ENCODE measurements at places on chromosomes 2 and 18. TPM values are rescaled to one million over a fixed set of nuclear protein-coding genes. Genes with fewer than 3 reads are reported as not detected.

Gene OTOF
- not detected for total RNA-seq

Gene CPO
- total RNA-seq = 0.35 TPM

Gene SP5
- 0.18 TPM for total RNA-seq

Gene LYG2
- not detected for total RNA-seq

Gene HOXD12
- total RNA-seq = not detected

Gene TANC1
- total RNA-seq = 69.3 TPM

Gene G6PC2
- total RNA-seq = not detected

DNA sequence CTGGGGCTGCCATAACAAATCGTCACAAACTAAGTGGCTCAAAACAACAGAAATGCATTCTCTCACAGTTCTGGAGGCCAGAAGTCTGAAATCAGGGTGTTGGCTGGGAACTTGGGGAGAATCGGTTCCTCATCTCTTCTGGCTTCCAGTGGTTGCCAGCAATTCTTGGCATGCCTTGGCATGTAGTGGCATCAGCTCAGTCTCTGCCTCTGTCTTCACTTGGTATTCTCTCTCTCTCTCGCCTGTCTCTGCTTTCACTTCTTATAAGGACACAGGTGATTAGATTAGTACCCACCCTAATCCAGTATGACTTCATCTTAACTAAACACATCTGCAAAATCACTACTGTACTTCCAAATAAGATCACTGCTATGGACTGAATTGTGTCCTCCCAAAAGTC, 695.4 kb upstream of the ID2 start:
- no peaks in the 10 kb centered on the region for H3K4me1 ChIP-seq
- no peak for DNase-seq
- no peaks in the 10 kb centered on the region for H3K27me3 ChIP-seq
- no peak overlapping the region for H3K27ac ChIP-seq
- H3K36me3 ChIP-seq = no peaks in the 10 kb centered on the region
- H3K4me3 ChIP-seq = no peak overlapping the region

DNA sequence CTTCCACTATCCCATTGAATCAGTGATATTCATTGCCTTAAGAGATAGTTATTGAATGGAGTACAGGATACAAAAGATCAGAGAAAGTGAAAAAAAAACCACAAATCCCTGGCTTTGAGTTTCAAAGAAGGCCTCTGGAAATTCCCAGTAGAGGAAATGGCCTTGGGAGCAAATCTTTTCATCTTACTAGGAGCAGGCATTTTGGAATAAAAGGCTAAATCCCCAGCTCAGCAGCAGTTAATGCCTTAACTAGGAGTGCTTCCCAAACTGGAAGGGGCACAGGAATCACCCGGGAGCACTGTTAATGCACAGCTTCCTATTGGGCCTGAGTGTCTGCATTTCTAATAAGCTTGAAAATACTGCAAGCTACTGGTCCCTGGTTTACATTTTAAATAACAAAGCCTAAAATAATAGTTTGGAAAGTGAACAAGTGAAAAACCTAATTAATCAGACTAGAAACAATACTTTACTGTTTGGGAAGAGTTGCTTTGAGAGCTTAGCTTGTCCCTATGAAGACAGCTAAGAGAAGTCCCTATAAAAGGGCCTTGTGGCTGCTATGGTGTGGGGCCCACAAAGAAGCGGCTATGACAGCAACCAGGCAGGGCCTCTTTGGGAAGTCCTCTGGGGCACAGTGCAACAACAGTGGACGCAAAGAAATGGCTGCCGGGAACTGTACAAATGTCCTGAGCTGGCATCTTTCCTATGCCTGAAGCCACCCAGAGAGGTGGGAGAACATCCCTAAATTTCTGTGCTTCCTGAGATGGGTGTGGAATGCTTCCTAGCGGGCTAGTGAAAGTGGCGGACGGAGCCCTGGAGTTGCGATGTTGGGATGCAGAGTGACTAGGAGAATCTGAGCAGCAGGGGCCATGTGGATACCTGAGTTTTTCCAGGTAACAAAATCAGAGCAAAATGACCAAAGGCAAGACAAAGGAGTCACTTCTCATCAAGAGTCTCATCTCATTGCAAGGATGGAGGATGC, 117.1 kb upstream of the KLHL14 start:
- no peaks in the 10 kb centered on the region for H3K36me3 ChIP-seq
- no peak overlapping the region for H3K27ac ChIP-seq
- H3K4me3 ChIP-seq = no peak overlapping the region
- DNase-seq = no peak

GRCh38 chr2:75833386-75833785, 122.7 kb upstream of the GCFC2 start:
- no peak overlapping the region for H3K27ac ChIP-seq
- peaks cover 9% of the 10 kb centered on the region for H3K27me3 ChIP-seq
- no peaks in the 10 kb centered on the region for H3K4me1 ChIP-seq
- DNase-seq = no peak
- no peak overlapping the region for H3K4me3 ChIP-seq

- no peak overlapping the region for H3K4me3 ChIP-seq
- no peak overlapping the region for H3K27ac ChIP-seq
- no peaks in the 10 kb centered on the region for H3K4me1 ChIP-seq
- no peaks in the 10 kb centered on the region for H3K36me3 ChIP-seq
- DNase-seq = no peak
Measured at GRCh38 chr2:17849275-17849674, 29.2 kb upstream of the KCNS3 start.

- H3K36me3 ChIP-seq = no peaks in the 10 kb centered on the region
- H3K27me3 ChIP-seq = no peaks in the 10 kb centered on the region
- H3K27ac ChIP-seq = peak overlapping the region; percentile 83
- H3K4me1 ChIP-seq = peaks cover 28% of the 10 kb centered on the region
Measured at GRCh38 chr2:209525834-209526281, 102.0 kb downstream of the MAP2 start.

- no peaks in the 10 kb centered on the region for H3K4me1 ChIP-seq
- H3K4me3 ChIP-seq = no peak overlapping the region
- H3K27me3 ChIP-seq = no peaks in the 10 kb centered on the region
- no peaks in the 10 kb centered on the region for H3K36me3 ChIP-seq
- DNase-seq = no peak
Measured at GRCh38 chr2:100250645-100251044, 71.7 kb downstream of the LONRF2 start.

- no peak overlapping the region for H3K4me3 ChIP-seq
- no peaks in the 10 kb centered on the region for H3K27me3 ChIP-seq
- H3K27ac ChIP-seq = no peak overlapping the region
- no peaks in the 10 kb centered on the region for H3K4me1 ChIP-seq
- no peak for DNase-seq
Measured at GRCh38 chr2:143852759-143853158, 667.2 kb downstream of the ZEB2 start.

GRCh38 chr18:24602201-24602600, 141.8 kb downstream of the HRH4 start:
- no peak overlapping the region for H3K4me3 ChIP-seq
- no peak overlapping the region for H3K27ac ChIP-seq
- no peaks in the 10 kb centered on the region for H3K4me1 ChIP-seq
- no peak for DNase-seq

GRCh38 chr18:37176621-37176934, 347.7 kb downstream of the KIAA1328 start:
- no peaks in the 10 kb centered on the region for H3K4me1 ChIP-seq
- no peak for DNase-seq
- H3K4me3 ChIP-seq = no peak overlapping the region
- H3K27me3 ChIP-seq = no peaks in the 10 kb centered on the region
- no peaks in the 10 kb centered on the region for H3K36me3 ChIP-seq
- no peak overlapping the region for H3K27ac ChIP-seq

DNA sequence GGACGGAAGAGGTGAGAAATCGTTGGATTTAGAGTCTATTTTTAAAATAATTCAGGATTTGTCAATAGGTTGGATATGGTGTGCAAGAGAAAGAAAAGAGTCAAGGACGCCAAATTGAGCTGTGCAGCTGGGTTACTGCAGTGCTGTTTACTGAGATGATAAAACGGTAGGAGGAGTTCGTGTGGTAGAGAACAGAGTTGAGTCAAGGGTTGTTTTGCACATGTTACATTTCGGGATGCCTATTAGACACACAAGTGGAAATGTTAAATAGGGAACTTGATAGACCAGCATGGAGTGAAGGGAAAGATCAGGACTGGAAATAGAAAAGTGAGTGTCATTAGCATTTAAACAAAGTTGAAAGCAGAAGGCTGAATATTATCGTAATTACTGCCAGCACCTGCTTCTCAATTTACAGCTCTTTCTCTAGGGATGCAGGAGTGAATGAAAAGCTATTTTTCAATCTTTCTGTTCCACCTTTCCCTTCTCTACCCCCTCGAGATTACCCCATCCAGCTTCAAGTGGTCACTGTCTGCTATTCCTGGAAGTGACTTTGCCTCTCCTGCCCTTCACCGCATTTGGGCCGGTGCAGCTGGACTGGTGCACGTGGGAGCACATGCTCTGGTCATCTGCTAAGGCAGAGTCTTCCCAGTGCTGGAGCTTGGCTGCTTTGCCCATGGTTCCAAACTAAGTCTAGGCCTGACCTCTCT, 30.3 kb downstream of the GPR75 start:
- peak; percentile 35 for DNase-seq
- H3K27me3 ChIP-seq = no peaks in the 10 kb centered on the region

DNA sequence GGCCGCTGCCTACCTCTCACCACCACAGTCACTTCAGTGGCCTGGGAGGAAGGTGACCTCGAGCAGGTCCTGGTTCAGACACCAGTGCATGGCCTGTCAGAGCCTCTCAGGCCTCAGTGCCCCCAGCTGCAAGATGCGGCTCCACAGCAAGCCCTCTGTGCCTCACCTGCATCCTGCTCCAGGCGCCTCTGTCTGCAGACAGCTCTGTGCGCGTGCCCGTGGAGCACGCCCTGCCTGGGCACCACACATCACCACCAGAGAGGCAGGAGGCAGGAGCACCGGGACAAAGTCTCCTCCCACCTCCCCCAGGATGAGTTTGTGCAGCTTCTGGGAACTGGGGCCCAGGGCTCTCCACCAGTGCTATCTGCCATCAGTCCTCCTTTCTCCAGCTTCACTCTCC, 98.7 kb downstream of the TFCP2L1 start:
- H3K36me3 ChIP-seq = no peaks in the 10 kb centered on the region
- no peak overlapping the region for H3K27ac ChIP-seq
- H3K4me1 ChIP-seq = no peaks in the 10 kb centered on the region

DNA sequence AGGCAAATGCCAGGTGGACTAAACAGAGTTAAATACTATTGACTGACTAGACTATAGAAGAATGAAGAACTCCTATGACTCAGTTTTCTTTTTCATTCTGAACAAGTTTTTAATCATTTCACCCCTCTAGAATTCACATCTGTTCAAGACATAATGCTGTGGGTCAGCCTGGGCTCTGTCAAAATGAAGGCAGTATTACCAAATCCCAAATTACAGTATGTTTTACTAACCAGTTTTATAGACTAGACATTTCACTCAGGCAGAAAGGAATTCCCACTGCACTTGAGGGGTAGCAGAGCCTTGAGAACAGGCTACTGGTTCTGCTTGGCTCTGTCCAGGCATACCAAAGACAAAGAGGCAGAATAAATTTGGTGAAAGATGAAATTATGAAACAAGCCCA, 511.7 kb downstream of the EPHA4 start:
- H3K27ac ChIP-seq = no peak overlapping the region
- H3K4me1 ChIP-seq = no peaks in the 10 kb centered on the region
- no peak for DNase-seq
- no peak overlapping the region for H3K4me3 ChIP-seq
- H3K36me3 ChIP-seq = no peaks in the 10 kb centered on the region

DNA sequence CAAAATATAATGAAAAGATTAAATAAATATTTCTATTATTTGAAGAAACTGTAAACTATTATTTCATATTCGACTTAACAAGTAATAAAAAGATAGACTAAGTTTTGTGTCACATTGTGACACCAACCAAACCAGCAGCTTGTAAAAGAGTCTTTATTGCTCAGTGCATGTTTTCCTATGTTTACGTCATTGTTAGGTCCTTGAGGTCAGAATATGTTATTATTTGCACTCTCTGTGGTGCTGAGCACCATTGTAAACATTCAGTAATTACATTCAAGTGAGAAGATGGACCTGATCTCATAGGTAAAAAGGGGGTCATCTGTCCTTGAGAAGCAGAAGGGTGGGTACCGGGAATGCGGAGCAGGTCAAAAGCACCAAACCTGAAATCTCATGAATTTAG, 1999.1 kb upstream of the CELF4 start:
- no peaks in the 10 kb centered on the region for H3K4me1 ChIP-seq
- no peaks in the 10 kb centered on the region for H3K27me3 ChIP-seq
- no peak overlapping the region for H3K4me3 ChIP-seq

DNA sequence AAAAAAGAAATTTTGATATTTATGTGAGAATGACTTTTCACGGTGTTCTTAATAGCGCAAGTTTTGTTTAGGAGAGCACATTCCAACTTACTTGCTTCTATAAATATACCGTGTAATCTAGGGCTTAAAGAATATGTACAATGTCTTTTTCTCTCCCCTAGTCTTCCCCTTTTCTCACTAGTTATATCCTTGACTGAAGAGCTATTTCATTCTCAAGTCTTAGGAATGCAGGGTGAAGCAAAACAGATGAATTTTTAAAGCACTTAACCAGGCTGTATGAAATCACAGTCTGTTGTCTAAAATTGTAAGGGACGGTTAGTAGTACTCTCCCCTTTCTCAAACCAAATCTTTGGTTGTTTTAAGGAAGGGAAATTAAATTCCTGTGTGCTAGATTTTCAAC, 29.6 kb upstream of the SLC30A6 start:
- peaks cover 9% of the 10 kb centered on the region for H3K36me3 ChIP-seq
- H3K27me3 ChIP-seq = no peaks in the 10 kb centered on the region
- no peak overlapping the region for H3K4me3 ChIP-seq
- DNase-seq = no peak
- H3K27ac ChIP-seq = no peak overlapping the region

- DNase-seq = no peak
- H3K4me1 ChIP-seq = no peaks in the 10 kb centered on the region
- no peaks in the 10 kb centered on the region for H3K27me3 ChIP-seq
- no peaks in the 10 kb centered on the region for H3K36me3 ChIP-seq
- H3K27ac ChIP-seq = no peak overlapping the region
- no peak overlapping the region for H3K4me3 ChIP-seq
Measured at GRCh38 chr2:158412206-158412605, 44.3 kb downstream of the CCDC148 start.

DNA sequence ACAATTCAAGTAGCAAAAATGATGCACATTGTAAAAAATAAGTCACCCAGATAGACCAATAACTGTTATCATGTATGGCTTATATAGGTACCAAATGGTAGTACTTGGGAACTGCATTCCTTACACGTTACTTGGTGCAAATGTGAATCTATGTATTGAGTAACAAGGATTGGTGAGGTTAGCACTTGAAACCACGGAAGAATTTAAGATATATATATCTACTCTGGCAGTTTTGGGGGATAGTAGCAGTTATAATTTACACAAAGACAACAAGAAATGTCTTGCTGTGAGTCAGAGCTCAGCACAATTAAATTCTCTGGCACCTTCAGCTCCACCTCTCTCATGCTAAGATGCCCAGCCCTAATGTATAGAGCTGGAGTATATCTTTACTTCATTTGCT, 359.4 kb upstream of the RAB12 start:
- peaks cover 77% of the 10 kb centered on the region for H3K36me3 ChIP-seq
- no peak overlapping the region for H3K4me3 ChIP-seq
- no peak for DNase-seq
- peaks cover 4% of the 10 kb centered on the region for H3K4me1 ChIP-seq

GRCh38 chr2:39153312-39153711, 32.5 kb upstream of the SOS1 start:
- no peak overlapping the region for H3K4me3 ChIP-seq
- no peaks in the 10 kb centered on the region for H3K36me3 ChIP-seq
- DNase-seq = no peak
- H3K4me1 ChIP-seq = no peaks in the 10 kb centered on the region
- H3K27ac ChIP-seq = no peak overlapping the region

- H3K27ac ChIP-seq = no peak overlapping the region
- no peak for DNase-seq
- H3K4me1 ChIP-seq = peaks cover 22% of the 10 kb centered on the region
- H3K4me3 ChIP-seq = no peak overlapping the region
- H3K36me3 ChIP-seq = no peaks in the 10 kb centered on the region
Measured at GRCh38 chr2:200446612-200447011, 63.3 kb downstream of the KCTD18 start.
